HL-60 (cell line): ENCODE measurements at places on chromosomes 1 and 21.

DNA sequence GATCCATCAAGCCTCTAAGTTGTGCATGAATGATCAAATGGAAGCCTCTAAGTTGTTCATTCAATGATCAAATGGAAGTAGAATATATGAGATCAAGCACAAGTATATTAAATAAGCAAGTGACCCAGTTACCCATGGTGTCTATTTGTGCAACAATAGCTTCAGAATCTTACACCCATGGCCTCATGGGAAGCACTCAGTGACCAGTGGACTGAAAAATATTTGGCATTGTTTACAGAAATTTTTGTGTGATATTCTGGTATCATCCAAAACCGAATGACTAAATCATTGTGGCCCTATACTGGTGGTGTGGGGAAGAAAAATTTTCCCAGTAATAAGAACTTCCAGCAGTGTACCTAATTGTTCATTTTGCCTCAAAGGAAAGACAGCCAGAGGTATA lies 46.6 kb downstream of the DUSP10 start:
- no peak for DNase-seq

DNA sequence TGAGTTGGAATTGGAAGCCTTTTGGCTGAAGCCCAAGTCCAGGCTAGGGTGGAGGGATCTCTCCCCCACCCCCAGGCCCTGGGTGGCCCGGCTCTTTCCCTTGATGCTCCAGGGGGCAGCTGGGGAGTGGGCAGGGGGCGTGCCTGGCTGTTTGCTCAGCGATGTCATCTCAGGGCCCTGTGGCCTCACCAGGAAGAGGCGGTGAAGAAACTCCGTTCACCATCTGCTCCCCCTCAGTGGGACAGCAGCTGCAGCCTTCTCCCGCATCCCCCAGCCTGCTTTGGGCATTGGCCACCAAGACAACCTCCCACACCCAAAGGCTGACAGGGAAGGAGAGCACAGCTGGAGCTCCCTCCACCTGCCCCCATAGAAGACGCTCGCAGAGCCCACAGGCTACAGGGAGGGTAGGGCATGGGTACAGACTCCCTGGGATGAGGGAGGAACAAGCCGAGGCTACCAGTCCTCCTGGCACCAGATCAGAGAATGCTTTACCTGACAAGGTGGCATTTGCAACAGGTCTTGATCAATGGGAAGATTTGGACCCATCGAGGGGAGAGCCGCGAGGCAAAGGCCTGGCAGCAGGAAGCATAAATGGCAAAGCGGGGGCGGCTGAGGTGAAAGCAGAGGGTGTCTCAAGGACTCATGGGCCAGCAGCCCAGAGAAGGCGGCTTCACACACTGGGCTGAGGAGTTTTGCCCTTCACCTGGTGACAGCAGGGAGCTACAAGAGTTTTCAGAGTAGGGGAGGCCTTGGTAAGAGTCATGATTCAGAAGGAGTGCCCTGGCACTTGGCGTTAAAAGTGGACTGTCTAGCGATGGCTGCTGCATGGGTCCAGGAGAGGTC lies 6.5 kb upstream of the GUCA2A start:
- no peak for DNase-seq

DNA sequence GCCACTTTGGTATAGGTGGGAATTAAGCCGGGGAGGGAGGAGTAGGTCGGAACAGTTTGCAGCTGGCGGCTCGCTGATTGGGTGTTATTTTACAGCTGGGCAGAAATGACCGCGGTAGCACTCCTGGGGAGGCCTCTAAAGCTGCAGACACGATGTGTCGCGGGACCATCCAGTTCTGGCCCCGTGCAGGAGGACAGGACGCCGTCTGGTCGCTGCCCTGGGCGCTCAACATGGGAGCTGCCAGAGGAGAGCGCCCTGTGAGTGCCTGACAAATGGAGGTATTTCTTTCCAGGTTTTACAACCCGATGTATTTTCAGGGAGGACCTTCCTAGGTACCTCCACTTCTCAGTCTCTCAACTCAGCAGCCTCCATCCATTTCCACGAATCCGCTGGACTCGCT lies 46.2 kb downstream of the CDC7 start:
- DNase-seq = no peak

DNA sequence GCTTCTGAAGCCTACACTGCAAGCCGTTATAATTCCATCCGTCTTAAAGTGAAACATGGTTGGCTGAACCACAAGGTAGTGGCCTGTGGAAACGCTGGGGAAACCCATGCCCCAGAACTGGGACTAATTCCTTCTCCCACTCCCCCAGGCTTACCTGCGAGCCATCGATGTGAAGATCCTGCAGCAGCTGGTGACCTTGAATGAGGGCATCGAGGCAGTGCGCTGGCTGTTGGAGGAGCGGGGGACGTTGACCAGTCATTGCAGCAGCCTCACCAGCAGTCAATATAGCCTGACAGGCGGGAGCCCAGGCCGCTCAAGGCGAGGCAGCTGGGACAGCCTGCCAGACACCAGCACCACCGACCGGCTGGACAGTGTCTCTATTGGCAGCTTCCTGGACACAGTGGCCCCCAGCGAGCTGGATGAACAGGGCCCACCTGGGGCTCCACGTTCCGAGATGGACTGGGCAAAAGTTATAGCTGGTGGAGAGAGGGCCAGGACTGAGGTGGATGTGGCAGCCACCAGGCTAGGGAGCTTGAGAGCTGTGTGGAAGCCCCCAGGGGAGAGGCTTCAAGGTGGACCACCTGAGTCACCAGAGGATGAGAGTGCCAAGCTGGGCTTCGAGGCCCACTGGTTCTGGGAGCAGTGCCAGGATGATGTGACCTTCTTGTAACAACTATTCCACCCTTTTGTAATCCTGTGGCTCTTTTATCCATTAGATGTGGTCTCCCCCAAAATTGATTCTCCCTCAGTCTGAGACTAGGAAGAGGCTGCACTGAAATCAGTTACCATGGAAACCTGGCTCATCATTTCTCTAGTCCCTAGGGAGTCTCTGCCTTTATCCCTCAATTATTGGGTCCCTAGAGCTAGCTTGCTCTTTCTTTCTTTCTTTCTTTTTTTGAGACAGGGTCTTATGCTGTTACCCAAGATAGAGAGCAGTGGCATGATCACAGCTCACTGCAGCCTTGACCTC lies 16.7 kb downstream of the LURAP1 start:
- DNase-seq = no peak

GRCh38 chr1:184075055-184076029 lies 23.8 kb downstream of the TSEN15 start:
- DNase-seq = no peak

GRCh38 chr1:76351655-76352054 lies 277.1 kb downstream of the ST6GALNAC3 start:
- no peak for DNase-seq

DNA sequence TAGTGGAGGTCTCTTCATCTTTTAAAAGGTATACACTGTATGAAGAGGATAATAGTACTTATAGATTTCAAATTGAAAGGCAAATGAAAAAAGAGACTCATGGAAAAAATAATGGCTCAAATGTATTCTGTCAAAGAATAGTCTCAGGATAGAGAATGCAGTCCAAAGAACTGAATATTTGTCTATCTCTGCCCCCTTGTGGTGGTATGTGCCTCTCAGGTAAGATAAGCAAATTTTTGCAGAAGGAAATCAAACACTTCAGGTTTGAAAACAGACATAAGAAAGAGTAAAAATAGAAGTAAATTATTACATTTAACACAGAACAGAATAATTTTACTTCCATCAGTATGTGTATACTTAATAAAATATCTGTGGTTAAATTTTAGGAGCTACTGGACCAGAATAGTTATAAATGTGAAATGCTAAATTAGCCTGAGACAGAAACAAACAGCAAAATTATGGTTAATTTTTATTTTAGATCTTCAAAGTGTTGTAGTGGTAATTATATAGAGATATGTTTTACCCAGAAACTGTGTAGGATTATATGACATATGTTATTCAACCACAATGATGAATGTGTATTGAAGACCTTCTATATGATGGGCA lies 164.4 kb upstream of the PALMD start:
- peak; percentile 3 for DNase-seq

DNA sequence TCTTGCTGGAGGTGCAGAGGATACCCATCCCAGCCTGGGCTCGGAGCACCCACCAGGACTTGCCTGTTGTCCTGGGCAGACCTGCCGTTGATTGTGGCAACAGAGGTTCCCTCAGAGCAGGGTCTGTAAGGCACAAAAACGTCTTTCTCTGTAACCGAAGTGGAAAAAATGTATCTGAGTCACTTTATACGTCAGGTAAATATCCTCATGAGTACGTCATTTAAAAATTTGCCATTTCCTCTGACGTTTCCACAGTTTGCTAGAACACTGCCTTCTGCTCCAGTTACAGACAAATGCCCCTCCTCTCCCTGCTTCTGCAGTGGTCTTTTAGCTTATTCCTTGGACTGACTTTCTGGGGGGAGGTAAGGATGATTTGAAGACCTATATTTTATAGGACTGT lies 326.8 kb downstream of the HHAT start:
- DNase-seq = no peak

- DNase-seq = no peak
These were observed 796 bp upstream of the TDRKH start for GRCh38 chr1:151790940-151791651.

- DNase-seq = no peak
These were observed 3.0 kb downstream of the HECTD3 start for GRCh38 chr1:45008076-45008475.

- DNase-seq = no peak
These were observed 1.1 kb upstream of the COL11A1 start for GRCh38 chr1:103109311-103109920.

DNA sequence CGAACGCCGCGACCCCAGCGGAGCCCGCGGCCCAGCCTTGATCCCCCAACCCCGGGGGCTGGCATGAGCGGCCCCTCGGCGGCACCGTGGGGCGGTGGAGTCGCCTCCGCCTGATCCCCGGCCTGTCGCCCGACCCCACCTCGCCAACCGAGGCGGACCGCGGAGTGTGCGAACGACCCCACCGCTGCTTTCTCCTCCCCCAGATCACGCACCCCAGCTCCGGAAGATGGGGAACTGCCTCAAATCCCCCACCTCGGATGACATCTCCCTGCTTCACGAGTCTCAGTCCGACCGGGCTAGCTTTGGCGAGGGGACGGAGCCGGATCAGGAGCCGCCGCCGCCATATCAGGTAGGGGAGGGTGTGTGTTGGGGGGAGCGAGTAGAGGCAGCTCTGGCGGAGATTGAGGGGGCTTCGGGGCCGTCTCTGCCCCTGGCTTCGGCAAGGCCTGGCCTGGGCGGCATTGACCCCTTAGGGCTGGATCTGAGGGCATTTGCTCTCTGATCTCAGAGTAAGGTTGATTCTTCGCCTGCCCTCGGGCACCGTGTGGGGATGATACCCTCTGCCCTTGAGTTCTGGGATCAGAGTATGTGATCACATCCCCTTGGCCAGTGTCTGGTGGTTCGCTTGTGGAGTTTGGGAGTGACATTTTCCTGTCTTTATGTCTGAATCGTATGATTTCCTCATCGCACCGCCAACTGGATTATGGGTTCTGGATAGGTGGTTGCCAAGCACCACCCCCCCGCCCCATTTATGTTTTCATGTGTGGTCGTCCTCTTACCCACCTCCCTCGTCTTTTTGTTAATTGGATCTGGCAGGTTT lies 668 bp downstream of the RNF11 start:
- DNase-seq = peak; percentile 33

DNA sequence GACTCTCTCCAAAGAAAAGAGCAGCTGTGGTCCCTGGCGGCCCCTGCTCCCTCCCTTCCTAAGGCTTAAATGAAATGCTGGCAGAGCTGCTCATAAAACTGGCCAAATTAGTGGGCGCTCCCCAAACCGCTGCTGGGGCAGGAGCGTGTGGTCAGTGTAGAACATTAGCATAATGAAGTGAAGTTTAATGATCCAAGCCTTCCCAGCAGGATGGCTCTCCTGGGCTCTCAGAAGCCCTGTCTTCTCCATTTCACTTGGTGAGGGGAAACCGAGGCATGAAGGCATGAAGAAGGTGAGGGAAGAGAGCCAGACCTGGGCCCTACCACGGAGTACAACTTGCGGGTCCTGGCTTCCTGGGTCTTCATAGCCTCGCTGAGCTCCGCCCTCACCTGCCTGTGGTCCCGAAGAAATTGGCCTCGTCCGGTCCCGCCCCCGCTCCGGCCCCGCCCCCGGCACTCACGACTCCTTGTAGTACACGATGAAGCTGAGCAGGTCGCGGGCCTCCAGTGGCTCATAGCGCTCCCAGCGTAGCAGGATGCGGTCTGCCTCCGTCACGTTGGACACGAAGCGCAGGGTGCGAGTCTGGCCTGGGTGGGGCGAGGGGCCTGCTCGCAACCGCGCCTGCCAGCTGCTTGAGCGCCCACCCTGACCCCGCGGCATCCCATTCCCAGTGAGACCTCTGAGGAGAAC lies 10.3 kb downstream of the INSRR start:
- DNase-seq = no peak

- DNase-seq = no peak
These were observed 8.2 kb downstream of the BMP8A start for GRCh38 chr1:39499668-39500067.

GRCh38 chr1:195934817-195935553 lies 673.3 kb downstream of the KCNT2 start:
- DNase-seq = no peak

DNA sequence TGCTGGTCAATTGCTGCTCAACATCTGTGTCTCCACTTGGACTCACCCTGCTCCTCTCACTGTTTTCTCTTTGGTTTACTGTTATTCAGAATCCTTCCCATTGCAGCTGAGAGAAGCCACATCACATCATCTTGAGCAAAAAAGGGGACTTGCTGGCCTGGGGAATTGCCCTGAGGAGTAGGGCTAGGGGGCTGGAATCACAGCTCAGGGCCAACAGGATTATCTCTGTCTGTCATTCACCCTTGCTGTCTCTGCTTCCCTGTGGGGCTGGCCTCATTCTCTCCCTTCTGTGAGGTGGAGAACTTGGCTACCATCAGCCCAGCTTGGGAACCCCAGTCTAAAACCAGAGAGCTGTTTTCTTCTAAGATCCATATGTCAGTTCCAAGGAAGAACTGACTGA lies 140.7 kb upstream of the WNT4 start:
- DNase-seq = no peak

- no peak for DNase-seq
These were observed 2.0 kb downstream of the ATF3 start for GRCh38 chr1:212610575-212610967.

DNA sequence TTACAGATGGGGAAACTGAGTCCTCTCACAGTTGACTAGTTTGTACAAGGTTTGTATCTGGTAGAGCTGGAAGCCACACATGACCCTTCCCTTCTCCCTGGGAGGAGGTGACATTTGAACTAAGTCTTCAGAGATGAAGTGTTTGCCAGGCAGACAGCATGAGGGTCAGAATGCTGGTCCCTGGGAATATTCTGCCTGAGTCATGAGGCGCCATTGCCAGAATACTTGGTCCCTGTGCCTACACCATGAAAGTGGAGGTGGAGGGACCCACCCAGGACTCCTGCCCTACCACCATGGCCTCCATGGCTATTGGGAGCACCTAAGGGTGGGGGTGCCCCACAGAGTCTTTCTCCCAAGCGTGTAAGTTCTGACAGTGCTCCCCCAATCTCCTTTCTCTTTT lies 7.0 kb downstream of the RPS6KA1 start:
- DNase-seq = no peak

GRCh38 chr1:227728059-227728891 lies 6.8 kb downstream of the JMJD4 start:
- DNase-seq = no peak

- peak; percentile 28 for DNase-seq
These were observed 19.6 kb upstream of the ZNF648 start for GRCh38 chr1:182080955-182081582.
